Uterine smooth muscle cell (primary cell): ENCODE measurements at places on chromosomes 6 and 20. TPM values are rescaled to one million over a fixed set of nuclear protein-coding genes. Genes with fewer than 3 reads are reported as not detected.

The CCN6 gene
- not detected in 2 replicates for total RNA-seq

The PPP1R11 gene
- 10.3 and 11.9 TPM in 2 replicates for total RNA-seq

The OR2H2 gene
- not detected in 2 replicates for total RNA-seq

The SLC39A7 gene
- 129 and 159 TPM in 2 replicates for total RNA-seq

The IPCEF1 gene
- total RNA-seq, result under 0.01 and 0.77 TPM in 2 replicates

The HLA-DQA1 gene
- total RNA-seq, result not detected in 2 replicates

The GZF1 gene
- total RNA-seq, result 29.0 and 40.1 TPM in 2 replicates

The TRAPPC3L gene
- not detected in 2 replicates for total RNA-seq

The CRISP3 gene
- not detected in 2 replicates for total RNA-seq

The GLP1R gene
- total RNA-seq, result not detected in 2 replicates

The MICB gene
- total RNA-seq, result 11.6 and 21.9 TPM in 2 replicates

The OOEP gene
- total RNA-seq, result not detected in 2 replicates

The HIVEP1 gene
- total RNA-seq, result 8.7 and 13.0 TPM in 2 replicates

The ME1 gene
- 25.8 and 32.7 TPM in 2 replicates for total RNA-seq

The PKIB gene
- 3.1 and 3.8 TPM in 2 replicates for total RNA-seq

The ADTRP gene
- total RNA-seq, result 6.4 and 6.9 TPM in 2 replicates

The TINAG gene
- total RNA-seq, result not detected in 2 replicates

The MGME1 gene
- 7.1 and 19.4 TPM in 2 replicates for total RNA-seq

The CCDC28A gene
- total RNA-seq, result 17.9 and 18.6 TPM in 2 replicates

The TSPO2 gene
- not detected in 2 replicates for total RNA-seq

The KIF13A gene
- total RNA-seq, result 78.9 and 96.1 TPM in 2 replicates

The MLIP gene
- total RNA-seq, result not detected in 2 replicates

The AAR2 gene
- total RNA-seq, result 19.7 and 23.1 TPM in 2 replicates
